Activated T-cell treated with anti-CD3 and anti-CD28 coated beads for 48 hours (primary cell): ENCODE measurements at places on chromosomes 7 and 10.

DNA sequence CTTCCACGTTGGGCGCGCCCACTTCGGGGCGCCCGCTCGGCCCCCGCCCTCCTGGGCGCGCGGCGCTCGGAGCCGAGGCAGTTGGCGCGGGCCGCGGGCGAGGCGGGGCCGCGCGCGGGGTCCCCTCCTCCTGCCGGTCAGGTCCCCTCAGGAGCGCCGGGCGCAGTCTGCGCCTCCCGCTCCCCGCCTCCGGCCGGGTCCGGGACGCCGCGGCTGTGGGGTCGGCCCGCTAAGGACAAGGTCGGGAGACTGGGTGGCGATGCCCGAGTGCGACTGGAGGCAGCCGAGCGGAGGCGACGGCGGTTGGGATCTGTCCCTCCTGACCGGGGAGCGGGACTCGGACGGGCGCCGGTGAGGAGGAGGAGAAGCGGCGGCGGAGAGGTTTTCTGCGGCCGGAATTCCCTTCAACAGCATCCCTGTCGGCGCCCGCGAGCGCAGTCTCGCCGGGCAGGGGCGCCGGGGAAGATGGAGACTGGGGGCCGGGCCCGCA is at the start of gene ATRNL1:
Gene ATRNL1 (plus strand): TSS at position 80 of the 490 bp plus-strand sequence. CDS start 386 bp downstream, at position 466.
- peak; percentile 2 for DNase-seq

DNA sequence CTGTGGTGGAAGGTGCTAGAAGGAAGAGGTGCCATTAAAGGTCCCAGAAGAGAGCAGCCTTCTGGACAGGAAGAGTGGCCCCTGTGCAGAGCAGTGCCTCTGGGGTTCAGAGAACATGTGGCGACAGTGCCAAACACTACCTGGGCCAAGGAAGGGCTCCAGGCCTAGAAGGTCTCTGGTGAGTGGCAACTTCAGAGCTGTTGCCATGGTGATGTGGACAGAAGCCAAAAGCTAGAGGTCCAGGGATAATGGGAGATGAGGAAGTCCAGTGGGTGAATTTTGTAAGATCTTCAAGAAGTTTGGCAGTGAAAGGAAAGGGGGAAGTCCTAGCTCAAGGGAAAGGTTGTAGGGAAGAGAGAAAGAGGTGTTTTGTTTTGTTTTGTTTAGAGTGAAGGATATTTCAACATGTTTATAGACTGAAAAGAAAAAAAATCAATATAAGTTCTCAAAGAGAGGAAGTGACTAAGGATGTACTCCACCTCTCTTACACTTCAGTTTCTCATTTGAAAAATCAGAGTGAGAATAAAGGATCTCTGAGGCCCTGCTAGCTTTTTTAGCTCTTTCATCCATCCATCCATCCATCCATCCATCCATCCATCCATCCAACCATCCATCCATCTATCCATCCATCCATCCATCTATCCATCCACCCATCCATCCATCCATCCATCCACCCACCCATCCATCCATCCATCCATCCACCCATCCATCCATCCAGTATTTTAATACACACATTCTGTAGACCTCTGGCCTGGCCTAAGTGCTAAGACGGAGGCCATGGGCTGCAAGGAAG is 77.1 kb upstream of the DUSP5 start:
- DNase-seq: no peak

DNA sequence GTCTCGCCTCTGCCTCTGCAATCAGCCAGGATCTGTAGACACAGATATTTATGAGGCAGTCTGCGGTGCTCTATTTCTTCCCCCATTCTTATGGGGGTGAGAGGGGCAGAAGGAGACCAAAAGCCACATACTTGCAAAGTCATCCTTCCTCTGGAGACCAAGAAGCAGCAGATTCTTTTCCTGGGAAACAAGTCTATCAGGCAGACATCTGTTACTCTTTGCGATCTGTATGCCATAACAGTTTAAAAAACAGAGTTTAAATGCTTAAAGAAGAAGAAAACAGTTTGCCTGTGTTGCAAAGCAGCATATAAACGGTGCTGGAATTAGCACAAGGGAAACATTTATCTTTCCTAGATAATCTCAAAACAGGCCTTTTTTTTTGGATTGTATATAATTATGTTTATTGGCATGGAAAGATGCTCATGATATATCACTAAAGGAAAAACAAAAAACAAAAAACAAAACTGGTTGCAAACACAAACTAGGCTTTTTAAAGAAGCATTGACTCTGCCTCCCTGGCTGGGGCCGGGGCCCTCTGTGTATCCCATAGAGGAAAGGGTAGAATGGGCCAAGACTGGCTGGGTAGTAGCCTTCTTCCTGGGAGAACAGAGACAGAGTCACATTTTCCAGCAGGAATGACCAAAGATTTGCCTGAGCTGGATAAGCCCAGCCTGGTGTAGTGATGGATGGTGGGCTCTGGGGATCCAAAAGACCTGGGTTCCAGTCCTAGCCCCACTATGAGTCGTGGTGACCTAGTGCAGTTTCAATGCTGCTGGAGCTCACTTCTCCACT is 50.4 kb downstream of the RGS10 start:
- no peak for DNase-seq

DNA sequence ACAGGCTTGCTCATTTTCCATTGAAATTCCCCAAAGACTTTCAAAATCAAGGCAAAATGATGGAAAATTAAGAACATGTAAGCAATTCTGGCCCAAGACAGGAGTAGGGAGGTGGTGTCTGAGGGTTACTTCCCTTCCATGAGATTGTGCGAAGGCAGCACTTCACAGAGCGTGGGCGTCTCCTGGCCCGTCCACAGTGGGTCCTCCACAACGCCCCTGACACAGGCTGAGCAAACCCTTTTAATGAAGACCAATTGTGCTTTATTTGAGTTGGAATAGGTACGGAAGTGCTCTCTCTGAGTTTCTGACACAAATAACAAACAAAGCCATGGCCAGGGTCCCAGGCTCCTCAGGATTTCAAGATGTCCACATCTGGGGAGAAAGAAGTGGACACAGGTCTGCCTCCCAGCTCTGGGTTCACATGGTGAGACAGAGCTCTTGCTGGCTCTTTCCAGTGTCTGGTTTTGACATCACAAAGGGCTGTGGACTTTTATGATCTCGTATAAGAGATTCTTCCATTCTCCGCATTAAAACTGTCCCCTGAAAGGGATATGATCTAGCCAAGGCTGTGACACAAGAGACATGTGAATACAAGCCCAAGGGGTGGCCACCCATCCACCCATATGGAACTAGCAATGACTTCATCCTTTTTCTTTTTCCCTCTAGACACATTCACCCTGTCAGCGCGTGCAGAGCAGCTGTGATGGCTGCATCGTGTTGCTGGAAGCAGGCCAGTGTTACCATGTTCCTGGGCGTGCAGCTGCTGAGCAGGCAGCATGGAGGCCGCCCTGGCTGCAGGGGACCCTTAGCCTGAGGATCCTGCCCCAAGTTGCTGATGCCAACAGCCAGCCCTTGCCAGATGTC is 145.6 kb downstream of the ADAM12 start:
- DNase-seq: no peak

- no peak for DNase-seq
Measured at GRCh38 chr7:79778786-79779770, 325.6 kb upstream of the MAGI2 start.

DNA sequence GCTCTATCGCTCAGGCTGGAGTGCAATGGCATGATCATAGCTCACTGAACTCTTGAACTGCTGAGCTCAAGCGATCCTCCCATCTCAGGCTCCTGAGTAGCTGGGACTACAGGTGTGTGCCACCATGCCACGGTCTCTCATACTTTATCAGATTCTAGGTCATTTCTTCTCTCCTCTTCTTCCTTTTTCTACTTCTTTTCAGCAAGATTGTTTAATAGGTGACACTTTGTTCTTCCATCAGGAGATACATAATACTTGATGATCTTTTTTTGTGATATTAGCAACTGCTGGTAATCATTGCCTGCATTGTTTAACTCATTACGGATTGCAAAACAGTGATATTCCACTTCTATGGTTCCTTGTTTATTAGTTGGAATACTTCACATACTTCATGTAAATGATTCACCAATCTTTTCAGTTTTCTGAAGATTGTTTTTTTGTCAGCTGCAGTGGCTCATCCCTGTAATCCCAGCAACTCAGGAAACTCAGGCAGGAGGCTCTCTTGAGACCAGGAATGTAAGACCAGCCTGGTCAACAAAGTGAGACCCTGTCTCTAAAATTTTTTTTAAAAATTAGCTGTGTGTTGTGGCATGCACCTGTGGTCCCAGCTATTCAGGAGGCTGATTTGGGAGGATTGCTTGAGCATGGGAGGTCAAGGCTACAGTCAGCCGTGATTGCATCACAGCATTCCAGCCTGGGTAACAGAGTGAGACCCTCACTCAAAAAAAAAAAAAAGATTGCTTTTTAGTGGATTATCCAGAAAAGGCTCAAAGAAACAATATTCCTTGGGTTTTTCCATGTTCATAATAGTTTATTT is 36.2 kb upstream of the CHST3 start:
- DNase-seq: no peak
